ENCODE measurements at places on chromosomes 2 and 18.

DNA sequence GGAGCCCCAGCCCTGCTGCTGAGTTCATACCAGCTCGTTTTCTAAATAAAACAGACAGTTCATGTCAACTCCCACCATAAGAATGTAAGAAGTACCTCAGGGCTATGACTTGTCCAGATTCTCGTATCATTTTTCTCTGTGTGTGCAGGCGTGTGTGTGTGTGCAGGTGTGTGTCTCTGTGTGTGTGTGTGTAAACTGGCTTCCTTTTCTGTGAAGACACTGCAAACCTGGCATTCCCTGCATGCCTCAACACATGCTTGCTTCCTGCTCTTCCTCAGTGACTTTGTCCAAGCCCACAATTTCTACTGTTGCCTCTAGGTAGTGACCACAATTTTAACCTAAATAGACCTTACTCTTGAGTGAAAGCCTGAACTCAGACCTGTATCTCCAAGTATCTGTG, 879.0 kb downstream of the SLC4A3 start:
- no peak for DNase-seq
- H3K4me3 ChIP-seq = no peak overlapping the region
- no peak overlapping the region for H3K27ac ChIP-seq
- H3K4me1 ChIP-seq = no peaks in the 10 kb centered on the region
- no peaks in the 10 kb centered on the region for H3K36me3 ChIP-seq
- no peaks in the 10 kb centered on the region for H3K27me3 ChIP-seq

GRCh38 chr2:232292395-232293154, 86.0 kb upstream of the ALPP start:
- H3K4me1 ChIP-seq = no peaks in the 10 kb centered on the region
- peak; percentile 52 for DNase-seq
- H3K27me3 ChIP-seq = no peaks in the 10 kb centered on the region

GRCh38 chr2:73700131-73700611, 37.0 kb downstream of the TPRKB start:
- H3K27ac ChIP-seq = no peak overlapping the region
- no peaks in the 10 kb centered on the region for H3K27me3 ChIP-seq
- DNase-seq = no peak

GRCh38 chr2:8230466-8230865, 451.4 kb upstream of the ID2 start:
- no peaks in the 10 kb centered on the region for H3K36me3 ChIP-seq
- peaks cover 5% of the 10 kb centered on the region for H3K4me1 ChIP-seq
- H3K27me3 ChIP-seq = no peaks in the 10 kb centered on the region

- no peaks in the 10 kb centered on the region for H3K27me3 ChIP-seq
- peaks cover 35% of the 10 kb centered on the region for H3K4me1 ChIP-seq
- H3K4me3 ChIP-seq = no peak overlapping the region
- no peak overlapping the region for H3K27ac ChIP-seq
- DNase-seq = no peak
These were observed 164.9 kb downstream of the SMAD7 start for GRCh38 chr18:48785736-48786454.

GRCh38 chr2:191806396-191806795, 40.5 kb downstream of the CAVIN2 start:
- no peak for DNase-seq
- H3K27me3 ChIP-seq = no peaks in the 10 kb centered on the region
- H3K4me1 ChIP-seq = no peaks in the 10 kb centered on the region
- no peak overlapping the region for H3K4me3 ChIP-seq
- H3K36me3 ChIP-seq = no peaks in the 10 kb centered on the region

DNA sequence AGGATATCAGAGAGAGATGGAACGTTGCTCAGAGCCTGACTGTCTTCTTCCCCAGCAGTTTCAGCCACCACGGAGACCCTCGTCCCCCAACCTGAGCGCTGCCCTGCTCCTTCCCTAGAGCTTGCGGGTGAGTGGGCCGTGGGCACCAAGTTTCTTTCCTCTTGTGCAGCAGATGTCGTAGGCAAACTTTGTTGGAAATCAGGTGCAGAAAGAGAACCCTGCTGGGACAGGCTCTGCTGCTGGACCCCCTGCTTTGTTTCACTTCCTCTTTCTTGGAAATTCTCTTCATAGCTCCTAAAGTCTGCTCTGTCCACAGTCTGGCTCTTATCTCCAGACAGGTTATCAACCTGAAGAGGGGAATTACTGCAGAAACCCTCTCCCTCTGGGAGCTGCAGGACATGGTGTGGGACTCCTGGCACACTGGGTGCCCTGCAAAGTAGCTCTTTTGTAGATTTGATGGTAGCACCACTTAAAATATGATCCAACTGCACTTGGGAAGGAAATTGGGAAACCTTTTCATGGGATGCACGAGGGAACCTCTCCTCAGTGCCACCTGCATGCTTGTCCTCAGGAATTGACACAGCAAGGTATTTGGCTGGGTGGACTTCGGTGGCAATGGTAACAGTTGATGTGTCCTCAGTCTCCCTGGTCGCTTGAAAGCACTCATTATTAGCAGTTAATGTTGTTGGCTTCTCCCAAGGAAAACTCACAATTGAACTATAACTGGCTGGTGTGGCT, 92.2 kb downstream of the ALPK2 start:
- no peaks in the 10 kb centered on the region for H3K27me3 ChIP-seq
- no peak overlapping the region for H3K27ac ChIP-seq
- peaks cover 25% of the 10 kb centered on the region for H3K36me3 ChIP-seq
- no peak for DNase-seq

DNA sequence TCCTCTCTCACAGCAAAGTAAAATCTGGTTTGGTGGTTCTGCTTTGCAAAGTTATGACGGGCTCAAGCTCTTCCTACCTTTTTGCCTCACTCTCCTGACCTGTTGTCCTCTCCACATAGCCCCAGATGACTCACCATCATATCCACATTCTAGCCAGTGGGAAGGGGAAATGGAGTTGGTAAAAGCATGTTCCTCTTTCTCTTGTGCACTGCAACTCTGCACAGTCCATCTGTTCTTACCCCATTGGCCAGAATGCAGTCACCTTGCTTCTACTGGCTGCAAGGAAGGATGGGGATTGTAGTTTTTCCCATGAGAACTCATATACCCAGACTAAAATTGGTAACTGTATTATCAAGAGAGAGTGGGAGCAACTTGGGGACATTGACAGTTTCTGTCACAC, 50.4 kb upstream of the SMIM21 start:
- H3K27me3 ChIP-seq = no peaks in the 10 kb centered on the region
- no peaks in the 10 kb centered on the region for H3K4me1 ChIP-seq
- no peak for DNase-seq
- no peak overlapping the region for H3K4me3 ChIP-seq
- H3K27ac ChIP-seq = no peak overlapping the region

GRCh38 chr2:14220101-14220500, 412.4 kb upstream of the LRATD1 start:
- H3K36me3 ChIP-seq = no peaks in the 10 kb centered on the region
- H3K27ac ChIP-seq = no peak overlapping the region

- H3K27ac ChIP-seq = no peak overlapping the region
- DNase-seq = no peak
- no peaks in the 10 kb centered on the region for H3K4me1 ChIP-seq
- no peaks in the 10 kb centered on the region for H3K27me3 ChIP-seq
These were observed 50.3 kb upstream of the ID2 start for GRCh38 chr2:8631465-8632005.

DNA sequence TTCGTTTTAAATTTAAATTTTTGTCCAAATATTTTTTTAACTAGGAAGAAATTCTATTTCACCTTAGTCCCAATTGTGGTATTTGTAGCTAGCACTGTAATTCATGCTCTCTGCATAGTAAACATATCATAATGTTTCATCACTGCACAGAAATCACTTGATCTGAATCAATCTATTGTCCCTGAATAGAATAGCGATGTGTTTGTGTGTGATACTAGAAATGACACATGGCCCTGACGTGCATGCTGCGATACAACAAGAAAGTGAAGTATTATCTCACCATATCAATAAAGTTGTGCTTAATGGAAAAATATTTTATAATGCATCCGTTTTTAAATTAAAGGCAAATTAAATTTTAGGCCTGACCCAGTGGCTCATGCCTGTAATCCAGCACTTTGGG, 10.0 kb downstream of the TTL start:
- no peak overlapping the region for H3K27ac ChIP-seq
- H3K4me1 ChIP-seq = peaks cover 8% of the 10 kb centered on the region
- DNase-seq = no peak
- H3K27me3 ChIP-seq = no peaks in the 10 kb centered on the region

DNA sequence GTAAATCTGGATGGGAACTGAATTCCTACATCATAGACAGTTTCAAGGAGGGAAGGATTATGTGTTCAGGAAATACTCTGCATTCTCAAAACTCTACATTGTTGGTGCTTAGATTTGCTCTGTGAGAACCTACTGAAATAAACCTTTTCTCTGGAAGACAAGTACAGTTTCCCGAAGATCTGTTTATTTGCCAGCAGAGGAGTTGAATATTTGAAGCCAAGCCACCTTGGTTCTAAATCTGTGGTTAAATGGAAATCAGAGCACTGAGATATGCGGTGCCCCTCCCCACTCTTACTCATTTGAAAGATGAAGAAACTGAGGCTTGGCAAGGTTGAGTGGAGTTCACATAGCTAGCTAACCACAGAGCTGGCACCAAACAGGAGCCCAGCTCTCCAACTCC, 146.3 kb upstream of the CTAGE1 start:
- H3K27me3 ChIP-seq = peaks cover 56% of the 10 kb centered on the region
- H3K27ac ChIP-seq = no peak overlapping the region
- no peaks in the 10 kb centered on the region for H3K4me1 ChIP-seq

GRCh38 chr2:167637741-167638140, 609.7 kb downstream of the STK39 start:
- H3K4me3 ChIP-seq = no peak overlapping the region
- no peaks in the 10 kb centered on the region for H3K36me3 ChIP-seq
- no peaks in the 10 kb centered on the region for H3K27me3 ChIP-seq
- no peak for DNase-seq
- H3K27ac ChIP-seq = no peak overlapping the region

GRCh38 chr2:223735035-223735640, 102.2 kb downstream of the AP1S3 start:
- no peaks in the 10 kb centered on the region for H3K27me3 ChIP-seq
- H3K36me3 ChIP-seq = no peaks in the 10 kb centered on the region
- H3K27ac ChIP-seq = no peak overlapping the region
- DNase-seq = no peak
- no peaks in the 10 kb centered on the region for H3K4me1 ChIP-seq

DNA sequence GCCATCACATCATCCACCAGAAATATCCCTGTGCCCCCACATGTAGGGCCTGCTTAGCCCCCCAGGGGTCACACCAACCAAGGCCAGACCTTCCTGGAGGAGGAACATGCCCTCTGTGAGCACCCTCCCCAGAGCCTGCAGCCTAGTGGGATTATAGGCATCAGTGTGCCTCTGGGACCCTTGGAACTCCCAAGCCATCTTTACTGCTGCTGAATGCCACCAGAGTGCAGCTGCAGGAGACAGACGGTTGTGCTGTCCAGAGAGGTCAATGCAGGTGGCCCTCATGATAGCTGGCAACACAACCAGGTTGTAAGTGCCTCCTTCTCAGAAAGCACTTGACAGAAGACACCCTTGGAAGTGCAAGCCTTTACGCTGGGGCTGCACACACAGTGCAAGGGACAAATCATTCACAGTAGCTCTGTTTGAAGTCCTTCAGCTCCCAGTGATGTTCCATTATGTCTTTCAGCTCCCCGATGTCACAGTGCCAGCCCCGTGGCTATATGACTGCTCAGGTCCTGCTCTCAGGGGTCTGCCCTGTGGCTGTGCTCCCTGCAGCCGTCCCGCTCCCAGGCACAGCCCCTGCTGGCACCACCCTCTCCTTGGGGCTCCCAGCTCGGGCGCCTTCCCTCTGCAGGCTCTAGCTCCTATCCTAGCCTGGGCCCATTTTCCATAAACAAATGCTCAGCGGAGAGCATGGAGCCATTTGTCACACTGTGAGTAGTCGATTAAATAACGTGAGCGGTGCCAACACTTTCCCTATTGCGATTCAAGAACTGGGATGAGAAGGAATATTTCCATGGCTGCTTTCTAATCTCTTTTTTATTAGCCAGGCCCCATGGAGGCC, 65.1 kb downstream of the EDAR start:
- no peak for DNase-seq
- no peaks in the 10 kb centered on the region for H3K4me1 ChIP-seq
- H3K36me3 ChIP-seq = no peaks in the 10 kb centered on the region

GRCh38 chr2:235576337-235576910, 82.6 kb downstream of the AGAP1 start:
- no peak overlapping the region for H3K4me3 ChIP-seq
- peaks cover 28% of the 10 kb centered on the region for H3K4me1 ChIP-seq
- DNase-seq = no peak
- H3K36me3 ChIP-seq = no peaks in the 10 kb centered on the region

All from psoas muscle (tissue), 8 donors.